Body of pancreas (tissue), 4 donors: ENCODE measurements at places on chromosomes 12 and 14. TPM values are rescaled to one million over a fixed set of nuclear protein-coding genes. Genes with fewer than 3 reads are reported as not detected.

Gene LBHD2
- total RNA-seq, result not detected

Gene TMCC3
- 1.3 TPM for total RNA-seq

Gene OR6C70
- total RNA-seq, result not detected

Gene KCNA5
- total RNA-seq, result 2.6 TPM

Gene KRT6B
- total RNA-seq, result not detected

Gene REM2
- total RNA-seq, result not detected

Gene CYP27B1
- total RNA-seq, result 3.6 TPM

Gene ANHX
- total RNA-seq, result not detected

Gene CLSTN3
- total RNA-seq, result 27.5 TPM

- no peaks in the 10 kb centered on the region for H3K27me3 ChIP-seq
- H3K4me3 ChIP-seq, result no peak overlapping the region
- H3K4me1 ChIP-seq, result no peaks in the 10 kb centered on the region
- no peaks in the 10 kb centered on the region for H3K36me3 ChIP-seq
- DNase-seq, result no peak
- no peak overlapping the region for H3K27ac ChIP-seq
Measured at GRCh38 chr14:55038708-55039107, 11.7 kb downstream of the SOCS4 start.

GRCh38 chr14:96316087-96316486, 47.1 kb downstream of the ATG2B start:
- H3K27ac ChIP-seq, result no peak overlapping the region
- no peak overlapping the region for H3K4me3 ChIP-seq
- H3K36me3 ChIP-seq, result peaks cover 18% of the 10 kb centered on the region
- H3K27me3 ChIP-seq, result no peaks in the 10 kb centered on the region
- no peak for DNase-seq
- H3K4me1 ChIP-seq, result no peaks in the 10 kb centered on the region

DNA sequence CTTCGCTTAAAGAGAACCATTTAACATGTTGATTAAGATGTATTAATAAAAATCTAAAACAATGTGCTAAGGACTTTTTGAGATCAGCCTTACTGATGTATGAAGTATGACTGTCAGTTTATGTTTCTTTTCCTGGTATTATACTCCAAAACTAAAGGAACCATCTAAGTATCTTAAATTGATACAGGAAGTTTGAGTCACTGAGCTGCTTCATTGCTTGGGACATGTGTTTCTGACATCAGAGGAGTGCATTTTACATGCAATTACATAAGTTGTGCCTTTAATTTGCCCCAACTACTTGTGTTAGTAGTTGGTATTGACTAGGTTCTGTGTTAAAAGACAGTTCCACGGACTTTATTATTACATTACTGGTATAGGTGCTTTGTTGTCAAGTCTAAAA, 50.9 kb downstream of the PROX2 start:
- no peak overlapping the region for H3K27ac ChIP-seq
- no peaks in the 10 kb centered on the region for H3K36me3 ChIP-seq
- no peak overlapping the region for H3K4me3 ChIP-seq
- H3K27me3 ChIP-seq, result no peaks in the 10 kb centered on the region
- DNase-seq, result no peak

DNA sequence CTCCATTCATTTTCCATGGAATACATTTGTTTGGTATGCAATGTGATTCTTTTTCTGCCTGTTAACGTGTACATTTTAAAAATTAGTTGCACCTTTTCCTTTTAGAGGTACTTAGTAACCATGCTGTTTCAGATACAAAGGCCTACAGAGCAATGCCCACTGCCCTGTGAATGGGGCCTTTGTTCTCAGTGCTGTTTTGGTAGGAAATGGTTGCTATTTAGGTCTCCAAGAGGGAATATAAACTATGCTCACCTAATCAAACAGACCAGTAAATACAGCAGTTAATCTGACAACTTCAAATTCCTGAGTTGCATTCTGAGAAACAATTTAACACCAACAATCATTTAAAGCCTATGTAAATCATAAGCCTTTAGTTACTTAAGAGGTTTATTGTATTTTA, 188.7 kb downstream of the BCAT1 start:
- H3K27me3 ChIP-seq, result no peaks in the 10 kb centered on the region
- H3K36me3 ChIP-seq, result no peaks in the 10 kb centered on the region
- no peak overlapping the region for H3K4me3 ChIP-seq
- no peak overlapping the region for H3K27ac ChIP-seq

DNA sequence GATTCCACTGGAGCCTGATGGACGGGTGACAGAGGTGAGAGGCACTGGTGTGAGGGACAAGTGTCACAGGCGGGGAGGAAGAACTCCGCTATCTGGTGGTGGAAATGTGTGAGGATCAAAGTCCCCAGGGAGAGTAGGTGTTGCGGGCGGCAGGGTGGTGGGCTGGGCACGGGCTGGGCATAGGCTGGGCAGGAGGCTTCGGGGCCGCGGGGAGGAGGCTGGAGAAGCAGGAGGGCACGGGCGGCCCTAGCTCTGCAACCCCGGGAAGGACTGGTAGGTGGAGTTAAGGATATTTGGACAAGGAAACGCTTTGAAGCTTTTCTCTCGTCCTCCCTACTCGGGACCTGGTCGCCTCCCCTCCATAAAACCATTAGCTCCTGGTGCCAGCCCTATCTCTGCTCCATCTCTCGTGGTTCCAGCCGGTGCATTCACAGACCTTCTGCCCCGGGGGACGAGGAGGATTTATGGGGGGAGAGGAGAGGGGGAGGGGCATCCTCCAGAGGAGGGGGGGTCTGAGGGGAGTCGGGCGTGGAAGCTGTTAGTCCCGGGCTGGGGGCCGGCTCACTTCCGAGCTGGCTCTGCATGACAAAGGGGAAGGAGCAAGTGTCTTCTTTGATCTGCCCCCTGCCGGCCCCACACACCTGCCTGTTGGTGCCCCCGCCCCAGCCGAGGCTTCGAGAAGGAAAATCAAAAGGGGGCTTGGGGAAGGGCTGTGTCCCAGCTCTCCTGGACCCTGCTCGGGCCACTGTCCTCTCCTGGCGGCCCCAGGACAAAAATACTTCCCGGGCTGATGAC, 504 bp downstream of the WNT5B start:
- H3K27me3 ChIP-seq, result no peaks in the 10 kb centered on the region
- no peak for DNase-seq
- H3K4me3 ChIP-seq, result no peak overlapping the region
- peaks cover 25% of the 10 kb centered on the region for H3K4me1 ChIP-seq
- H3K27ac ChIP-seq, result no peak overlapping the region

GRCh38 chr14:70810621-70811020, 1.3 kb upstream of the MAP3K9 start:
- no peak for DNase-seq
- no peaks in the 10 kb centered on the region for H3K36me3 ChIP-seq
- no peak overlapping the region for H3K27ac ChIP-seq

DNA sequence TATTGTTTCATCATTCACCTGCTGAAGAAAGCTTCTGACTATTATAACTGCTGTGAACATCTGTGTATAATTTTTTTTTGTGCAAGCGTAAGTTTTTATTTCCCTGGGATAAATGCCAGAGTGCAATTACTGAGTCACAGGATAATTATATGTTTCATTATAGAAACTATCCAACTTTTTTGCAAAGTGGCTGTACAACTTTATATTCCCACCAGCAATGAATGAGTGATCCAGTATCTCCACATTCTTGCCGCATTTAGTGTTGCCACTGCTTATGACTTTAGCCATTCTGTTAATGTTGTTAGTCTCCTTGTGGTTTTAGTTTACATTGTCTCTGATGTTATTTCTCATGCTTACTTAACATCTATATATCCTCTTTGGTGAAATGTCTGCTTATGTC, 88.1 kb upstream of the CCDC175 start:
- no peaks in the 10 kb centered on the region for H3K4me1 ChIP-seq
- no peak for DNase-seq
- no peak overlapping the region for H3K4me3 ChIP-seq
- no peak overlapping the region for H3K27ac ChIP-seq
- H3K27me3 ChIP-seq, result no peaks in the 10 kb centered on the region

- no peak for DNase-seq
- H3K4me3 ChIP-seq, result no peak overlapping the region
- no peak overlapping the region for H3K27ac ChIP-seq
Measured at GRCh38 chr14:98599082-98599481, 672.9 kb downstream of the BCL11B start.

DNA sequence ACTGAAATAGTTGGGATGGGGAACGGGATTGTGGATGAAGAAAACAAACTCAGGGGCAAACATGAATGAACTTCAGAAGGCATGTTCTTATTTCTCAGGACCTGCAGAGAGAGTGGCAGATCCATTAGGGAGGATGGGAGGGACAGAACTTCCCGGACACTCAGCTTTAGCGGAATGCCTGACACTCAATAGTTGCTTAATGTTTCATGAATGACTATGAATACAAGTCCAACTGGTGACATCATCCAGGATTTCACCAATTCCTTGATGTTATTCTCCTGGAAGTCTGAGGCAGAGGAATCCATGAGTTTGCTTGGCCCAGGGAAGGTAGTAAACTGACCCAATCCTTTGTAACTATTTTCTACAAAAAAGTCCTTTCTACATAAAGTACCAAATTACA, 37.8 kb upstream of the LRRC10 start:
- H3K27me3 ChIP-seq, result no peaks in the 10 kb centered on the region
- no peak overlapping the region for H3K27ac ChIP-seq
- H3K4me1 ChIP-seq, result no peaks in the 10 kb centered on the region
- DNase-seq, result no peak
- no peak overlapping the region for H3K4me3 ChIP-seq

GRCh38 chr12:43329375-43329774, 222.6 kb downstream of the ADAMTS20 start:
- H3K27ac ChIP-seq, result no peak overlapping the region
- no peaks in the 10 kb centered on the region for H3K27me3 ChIP-seq
- no peaks in the 10 kb centered on the region for H3K4me1 ChIP-seq
- no peaks in the 10 kb centered on the region for H3K36me3 ChIP-seq

DNA sequence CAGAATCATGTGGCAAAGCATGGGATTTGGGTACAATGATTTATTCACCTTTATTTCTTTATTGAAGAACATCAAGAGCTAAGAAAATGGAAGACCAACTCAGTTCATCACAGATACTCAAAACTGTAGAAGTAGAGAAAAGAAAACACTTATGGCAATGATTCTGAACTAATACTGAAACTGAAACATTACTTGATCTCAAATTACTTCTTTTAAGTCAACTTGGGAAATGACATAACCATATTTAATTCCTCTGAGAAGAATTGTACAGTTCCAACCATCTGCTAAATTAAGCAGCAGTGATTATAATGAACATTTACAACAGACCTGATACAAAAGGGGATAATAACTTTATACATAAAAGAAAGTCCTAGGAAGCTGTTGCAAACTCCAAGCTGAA, 466.5 kb downstream of the TMTC2 start:
- no peak overlapping the region for H3K27ac ChIP-seq
- no peaks in the 10 kb centered on the region for H3K27me3 ChIP-seq
- peaks cover 4% of the 10 kb centered on the region for H3K4me1 ChIP-seq
- no peak overlapping the region for H3K4me3 ChIP-seq
- no peaks in the 10 kb centered on the region for H3K36me3 ChIP-seq

- H3K27me3 ChIP-seq, result no peaks in the 10 kb centered on the region
- no peaks in the 10 kb centered on the region for H3K4me1 ChIP-seq
- DNase-seq, result no peak
- no peak overlapping the region for H3K27ac ChIP-seq
- no peaks in the 10 kb centered on the region for H3K36me3 ChIP-seq
Measured at GRCh38 chr12:23253191-23253590, 628.2 kb downstream of the ETNK1 start.
